ENCODE measurements at places on chromosomes 16 and 17.

GRCh38 chr16:74226338-74226954 is 70.2 kb upstream of the PSMD7 start:
- no peak overlapping the region for H3K27ac ChIP-seq
- H3K27me3 ChIP-seq = no peaks in the 10 kb centered on the region
- no peak overlapping the region for H3K4me3 ChIP-seq
- no peaks in the 10 kb centered on the region for H3K4me1 ChIP-seq

DNA sequence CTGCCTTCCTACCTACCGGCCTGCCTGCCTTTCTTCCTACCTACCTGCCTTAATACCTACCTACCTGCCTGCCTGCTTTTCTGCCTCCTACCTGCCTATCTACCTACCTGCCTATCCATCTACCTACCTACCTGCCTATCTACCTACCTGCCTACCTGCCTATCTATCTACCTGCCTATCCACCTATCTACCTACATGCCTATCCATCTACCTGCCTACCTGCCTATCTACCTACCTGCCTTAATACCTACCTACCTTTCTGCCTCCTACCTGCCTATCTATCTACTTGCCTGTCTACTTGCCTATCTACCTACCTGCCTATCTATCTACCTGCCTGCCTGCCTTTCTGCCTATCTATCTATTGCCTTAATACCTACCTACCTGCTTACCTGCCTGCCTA is 383.8 kb upstream of the PSMD7 start:
- DNase-seq = no peak
- no peak overlapping the region for H3K4me3 ChIP-seq
- H3K27ac ChIP-seq = no peak overlapping the region
- no peaks in the 10 kb centered on the region for H3K4me1 ChIP-seq

GRCh38 chr17:18327556-18327955 is 12.5 kb downstream of the SMCR8 start:
- H3K36me3 ChIP-seq = peaks cover 15% of the 10 kb centered on the region
- no peaks in the 10 kb centered on the region for H3K4me1 ChIP-seq
- H3K4me3 ChIP-seq = no peak overlapping the region

DNA sequence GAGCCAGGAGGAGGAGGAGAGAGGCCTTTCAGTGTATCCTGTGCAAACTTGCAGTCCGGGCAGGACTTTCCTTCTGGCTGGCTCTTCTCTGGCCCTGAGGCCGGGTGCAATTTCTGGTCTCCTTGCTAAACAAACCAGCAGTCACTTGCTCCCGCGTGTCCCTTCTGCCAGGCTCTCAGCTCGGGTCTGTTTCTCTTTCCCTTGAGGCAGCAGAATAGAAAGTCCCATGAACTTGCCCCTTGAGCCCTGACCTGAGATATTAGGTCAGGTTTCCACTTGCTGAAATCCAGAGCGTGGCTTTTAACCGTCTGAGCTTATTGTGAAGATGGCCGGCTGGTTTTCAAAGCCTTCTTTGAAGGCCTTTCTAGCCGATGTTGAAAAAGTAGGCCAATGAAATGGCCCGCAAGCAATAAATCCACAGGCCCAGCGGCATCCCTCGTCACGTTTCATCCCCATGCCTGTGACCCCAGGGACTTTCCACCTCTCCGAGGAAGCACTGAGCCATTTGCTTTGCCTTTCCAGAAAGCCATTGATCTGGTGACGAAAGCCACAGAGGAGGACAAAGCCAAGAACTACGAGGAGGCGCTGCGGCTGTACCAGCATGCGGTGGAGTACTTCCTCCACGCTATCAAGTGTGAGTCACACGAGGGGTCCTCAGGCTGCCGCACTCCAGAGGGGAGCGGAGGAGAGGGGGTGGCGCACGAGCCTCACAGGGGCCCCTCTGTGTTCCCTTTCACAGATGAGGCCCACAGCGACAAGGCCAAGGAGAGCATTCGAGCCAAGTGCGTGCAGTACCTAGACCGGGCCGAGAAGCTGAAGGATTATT is 4.5 kb downstream of the VPS4A start:
- no peaks in the 10 kb centered on the region for H3K27me3 ChIP-seq
- H3K4me1 ChIP-seq = no peaks in the 10 kb centered on the region
- no peak overlapping the region for H3K4me3 ChIP-seq
- H3K27ac ChIP-seq = no peak overlapping the region
- H3K36me3 ChIP-seq = peaks cover 22% of the 10 kb centered on the region

DNA sequence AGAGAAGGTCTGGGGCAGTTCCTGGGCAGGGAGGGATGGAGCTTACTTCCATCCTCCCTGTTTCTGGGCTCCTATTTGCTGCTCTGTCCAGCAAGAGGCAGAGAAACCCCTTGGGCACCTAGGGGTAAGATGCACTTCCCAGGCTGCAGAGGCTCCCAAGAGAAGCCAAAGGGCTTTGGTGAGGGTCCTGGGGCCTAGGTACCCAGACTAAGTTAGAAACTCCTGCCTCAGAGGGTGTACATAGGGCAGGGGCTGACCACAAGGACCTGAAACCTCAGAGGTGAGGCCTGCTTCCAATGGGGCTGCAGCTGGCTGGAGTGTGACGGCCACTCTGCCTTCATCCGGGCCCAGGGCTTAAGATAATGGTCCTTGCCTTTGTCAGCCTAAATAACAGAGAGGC is 1.6 kb upstream of the ARMC7 start:
- H3K4me1 ChIP-seq = peaks cover 4% of the 10 kb centered on the region
- H3K27me3 ChIP-seq = no peaks in the 10 kb centered on the region
- H3K4me3 ChIP-seq = no peak overlapping the region
- peaks cover 4% of the 10 kb centered on the region for H3K36me3 ChIP-seq
- H3K27ac ChIP-seq = no peak overlapping the region

GRCh38 chr17:63838631-63839171 is 3.8 kb downstream of the SMARCD2 start:
- H3K4me3 ChIP-seq = no peak overlapping the region
- no peaks in the 10 kb centered on the region for H3K27me3 ChIP-seq
- H3K4me1 ChIP-seq = peaks cover 10% of the 10 kb centered on the region
- H3K36me3 ChIP-seq = peaks cover 4% of the 10 kb centered on the region

- H3K4me3 ChIP-seq = no peak overlapping the region
- no peaks in the 10 kb centered on the region for H3K36me3 ChIP-seq
- H3K27me3 ChIP-seq = peaks cover 2% of the 10 kb centered on the region
- peak; percentile 22 for DNase-seq
- no peak overlapping the region for H3K27ac ChIP-seq
Measured at GRCh38 chr16:85462714-85463611, 150.2 kb upstream of the GSE1 start.

DNA sequence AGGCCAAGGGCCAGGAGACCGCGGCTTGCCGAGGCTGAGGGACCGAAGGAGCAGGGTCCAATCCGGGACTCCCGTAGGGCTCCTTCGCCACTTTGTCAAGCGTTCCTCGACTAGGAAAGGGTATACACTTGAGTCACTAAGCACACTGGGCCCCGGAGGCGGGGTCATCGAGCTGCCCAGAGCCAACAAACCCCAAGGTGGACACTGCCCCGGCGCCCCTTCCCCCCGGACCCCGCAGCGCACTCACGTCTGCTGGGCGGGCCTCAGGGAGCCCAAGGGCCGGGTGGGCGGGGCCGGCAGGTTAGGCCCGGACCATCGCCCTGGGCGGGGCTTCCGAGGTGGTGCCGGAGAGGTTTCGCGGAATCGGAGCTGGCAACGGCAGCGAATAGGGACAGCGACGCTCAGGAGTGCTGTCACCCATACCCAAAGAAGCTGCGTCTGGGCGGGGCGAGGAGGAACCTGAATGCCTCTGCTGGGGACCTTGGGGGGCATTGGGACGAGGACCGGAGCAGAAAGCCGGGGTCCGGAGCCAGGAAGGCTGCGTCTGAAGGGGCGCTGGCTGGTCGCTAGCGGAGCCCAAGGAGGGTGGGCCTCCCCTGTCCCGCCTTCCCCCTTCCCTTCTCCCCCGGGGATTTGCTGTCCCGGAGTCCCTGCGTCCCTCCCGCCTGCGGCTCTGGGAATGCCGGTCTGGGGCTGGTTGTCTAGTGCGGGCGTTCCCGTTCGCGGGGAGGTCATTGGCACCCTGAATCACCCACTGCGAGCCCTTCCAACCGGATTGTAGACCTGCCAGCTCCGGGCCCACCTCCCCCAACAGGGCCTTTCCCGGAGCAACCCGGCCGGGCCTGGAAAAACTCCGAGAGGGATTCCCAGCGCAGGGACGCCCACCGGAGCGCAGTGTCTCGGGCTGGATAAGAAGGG is 118.2 kb upstream of the SMURF2 start:
- H3K4me3 ChIP-seq = peak overlapping the region; percentile 36
- H3K4me1 ChIP-seq = no peaks in the 10 kb centered on the region
- peak; percentile 93 for DNase-seq
- H3K36me3 ChIP-seq = no peaks in the 10 kb centered on the region
- no peak overlapping the region for H3K27ac ChIP-seq
- H3K27me3 ChIP-seq = peaks cover 20% of the 10 kb centered on the region

DNA sequence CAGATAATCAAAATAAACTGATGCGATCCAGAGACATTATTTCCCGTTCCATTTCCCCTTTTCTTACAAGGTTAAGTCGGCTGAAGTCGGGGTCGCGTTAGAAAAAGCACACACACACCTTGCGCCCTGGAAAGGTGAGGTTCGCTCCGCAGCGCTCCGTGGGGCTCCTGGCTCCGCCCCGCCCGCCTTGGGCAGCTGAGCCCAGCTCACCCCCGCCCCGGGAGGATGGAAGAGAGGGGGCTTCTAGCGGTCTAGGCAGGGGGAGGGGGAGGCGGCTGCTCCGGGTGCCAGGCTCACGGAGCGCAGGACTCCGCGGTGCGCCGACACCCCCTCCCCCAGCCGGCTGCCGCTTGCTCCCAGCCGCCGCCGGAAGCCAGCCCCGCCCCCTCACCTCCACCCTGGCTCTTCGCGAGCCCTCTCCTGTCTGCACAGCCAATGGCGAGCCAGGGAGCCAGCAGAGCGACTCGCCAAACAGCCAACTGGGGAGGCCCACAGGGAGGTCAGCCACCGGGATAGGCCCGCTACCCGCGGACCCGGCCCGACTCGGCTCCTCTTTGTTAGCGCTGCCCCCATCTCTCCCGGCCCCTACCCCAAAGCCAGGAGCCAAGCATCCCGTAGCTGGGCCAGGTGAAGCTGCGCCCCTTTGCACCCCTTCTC is 30.4 kb downstream of the FAM222B start:
- no peaks in the 10 kb centered on the region for H3K27me3 ChIP-seq
- peak; percentile 99 for DNase-seq
- peak overlapping the region; percentile 63 for H3K4me3 ChIP-seq
- peak overlapping the region; percentile 87 for H3K27ac ChIP-seq

- H3K4me3 ChIP-seq = no peak overlapping the region
- H3K36me3 ChIP-seq = no peaks in the 10 kb centered on the region
- no peaks in the 10 kb centered on the region for H3K27me3 ChIP-seq
- no peak for DNase-seq
- no peaks in the 10 kb centered on the region for H3K4me1 ChIP-seq
Measured at GRCh38 chr16:10552281-10552680, 28.1 kb downstream of the EMP2 start.

GRCh38 chr16:4609200-4610010 is 5.3 kb downstream of the UBALD1 start:
- H3K4me3 ChIP-seq = no peak overlapping the region
- no peaks in the 10 kb centered on the region for H3K36me3 ChIP-seq
- peaks cover 7% of the 10 kb centered on the region for H3K4me1 ChIP-seq
- no peak overlapping the region for H3K27ac ChIP-seq
- no peak for DNase-seq

DNA sequence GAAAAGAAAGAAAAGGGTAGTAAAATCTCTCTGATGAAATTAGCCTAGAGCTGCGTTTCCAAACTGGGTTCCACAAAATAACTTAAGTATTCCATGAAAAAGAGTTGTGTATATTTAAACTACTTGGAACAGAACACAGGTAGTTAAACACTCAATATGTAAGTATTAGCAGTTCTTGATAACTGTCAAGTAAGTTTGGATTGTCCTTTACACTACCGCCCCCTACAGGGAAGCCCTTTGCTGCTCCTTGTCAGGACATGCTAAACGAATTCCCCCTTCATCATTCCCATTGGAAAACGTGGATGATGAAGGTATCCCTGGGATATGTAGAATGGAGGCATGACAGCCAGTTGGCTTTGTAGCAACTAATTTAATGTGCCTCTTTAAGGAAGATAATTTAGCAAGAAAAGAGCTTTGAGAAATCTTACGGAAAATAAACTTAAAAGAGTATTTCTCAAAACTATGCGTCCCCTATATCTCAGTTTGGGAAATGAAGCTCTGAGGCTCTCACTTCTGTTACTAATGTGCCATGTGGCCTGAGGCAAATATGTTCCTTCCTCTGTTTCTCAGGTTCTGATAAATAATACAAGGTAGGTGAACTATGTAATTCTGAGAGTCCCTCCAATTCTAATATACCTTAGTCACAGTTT is 18.8 kb downstream of the NCBP3 start:
- no peak overlapping the region for H3K27ac ChIP-seq
- DNase-seq = peak; percentile 80
- H3K4me3 ChIP-seq = no peak overlapping the region
- no peaks in the 10 kb centered on the region for H3K4me1 ChIP-seq

GRCh38 chr17:17180741-17181525 is 25.2 kb downstream of the PLD6 start:
- H3K4me1 ChIP-seq = no peaks in the 10 kb centered on the region
- no peak overlapping the region for H3K27ac ChIP-seq
- no peak for DNase-seq
- peaks cover 18% of the 10 kb centered on the region for H3K36me3 ChIP-seq
- no peaks in the 10 kb centered on the region for H3K27me3 ChIP-seq
- H3K4me3 ChIP-seq = no peak overlapping the region

- H3K4me3 ChIP-seq = no peak overlapping the region
- DNase-seq = peak; percentile 69
- H3K36me3 ChIP-seq = no peaks in the 10 kb centered on the region
- no peaks in the 10 kb centered on the region for H3K4me1 ChIP-seq
- no peaks in the 10 kb centered on the region for H3K27me3 ChIP-seq
Measured at GRCh38 chr16:24858219-24859041, 12.7 kb downstream of the SLC5A11 start.

GRCh38 chr17:73971127-73971526 is 232.4 kb upstream of the RPL38 start:
- no peak overlapping the region for H3K27ac ChIP-seq
- no peaks in the 10 kb centered on the region for H3K27me3 ChIP-seq
- DNase-seq = no peak
- H3K36me3 ChIP-seq = no peaks in the 10 kb centered on the region
- peaks cover 8% of the 10 kb centered on the region for H3K4me1 ChIP-seq
- no peak overlapping the region for H3K4me3 ChIP-seq

GRCh38 chr16:11276896-11277593 is 765 bp upstream of the PRM2 start:
- no peak for DNase-seq
- H3K27ac ChIP-seq = no peak overlapping the region
- no peaks in the 10 kb centered on the region for H3K36me3 ChIP-seq
- H3K4me1 ChIP-seq = peaks cover 2% of the 10 kb centered on the region
- H3K4me3 ChIP-seq = no peak overlapping the region
- H3K27me3 ChIP-seq = no peaks in the 10 kb centered on the region

GRCh38 chr16:70152578-70153302 is 20.8 kb upstream of the CLEC18C start:
- H3K4me3 ChIP-seq = no peak overlapping the region
- H3K27ac ChIP-seq = no peak overlapping the region
- no peak for DNase-seq
- H3K27me3 ChIP-seq = no peaks in the 10 kb centered on the region

- H3K4me3 ChIP-seq = no peak overlapping the region
- no peak overlapping the region for H3K27ac ChIP-seq
- H3K4me1 ChIP-seq = no peaks in the 10 kb centered on the region
- DNase-seq = no peak
- H3K36me3 ChIP-seq = no peaks in the 10 kb centered on the region
Measured at GRCh38 chr17:80992948-80993624, 1.4 kb downstream of the CHMP6 start.

Data from mesendoderm (in vitro differentiated cells).